ENCODE measurements at places on chromosomes 6 and 20. TPM values are rescaled to one million over a fixed set of nuclear protein-coding genes. Genes with fewer than 3 reads are reported as not detected.
A peak's percentile ranks its signal among the peaks of the same experiment; 100 is the strongest.

The PRRT1 gene
- total RNA-seq, result 0.40 TPM

The VGLL2 gene
- total RNA-seq, result not detected

The SEMG1 gene
- total RNA-seq, result not detected

The BTN1A1 gene
- not detected for total RNA-seq

The FAM184A gene
- total RNA-seq, result 0.76 TPM

The ASCC3 gene
- 32.2 TPM for total RNA-seq

The TULP4 gene
- 35.6 TPM for total RNA-seq

The PTGIS gene
- 2.9 TPM for total RNA-seq

- ATAC-seq, result no peak
Measured at GRCh38 chr6:168101590-168102314, 22.7 kb upstream of the FRMD1 start.

DNA sequence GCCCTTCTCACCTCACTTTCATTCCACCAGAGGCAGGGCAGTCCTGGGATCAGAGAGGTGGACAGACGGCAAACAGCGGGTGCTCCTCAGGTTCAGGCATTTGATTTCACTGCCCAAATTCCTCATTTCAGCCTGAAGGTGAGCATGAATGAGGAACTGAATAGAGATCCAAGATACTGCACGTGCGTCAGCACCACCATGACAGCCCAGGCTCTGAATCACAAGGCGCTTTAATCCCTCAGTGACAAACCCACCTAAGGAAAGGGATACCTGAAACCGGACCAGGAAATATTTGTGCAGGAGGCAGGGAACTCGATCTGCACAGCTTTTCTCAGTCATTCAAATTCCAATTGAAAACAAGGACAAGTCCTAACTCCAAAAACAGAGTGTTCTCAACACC lies 174.8 kb upstream of the HEY2 start:
- no peak for ATAC-seq

- no peak for ATAC-seq
Measured at GRCh38 chr6:13741365-13741764, 29.7 kb upstream of the RANBP9 start.

DNA sequence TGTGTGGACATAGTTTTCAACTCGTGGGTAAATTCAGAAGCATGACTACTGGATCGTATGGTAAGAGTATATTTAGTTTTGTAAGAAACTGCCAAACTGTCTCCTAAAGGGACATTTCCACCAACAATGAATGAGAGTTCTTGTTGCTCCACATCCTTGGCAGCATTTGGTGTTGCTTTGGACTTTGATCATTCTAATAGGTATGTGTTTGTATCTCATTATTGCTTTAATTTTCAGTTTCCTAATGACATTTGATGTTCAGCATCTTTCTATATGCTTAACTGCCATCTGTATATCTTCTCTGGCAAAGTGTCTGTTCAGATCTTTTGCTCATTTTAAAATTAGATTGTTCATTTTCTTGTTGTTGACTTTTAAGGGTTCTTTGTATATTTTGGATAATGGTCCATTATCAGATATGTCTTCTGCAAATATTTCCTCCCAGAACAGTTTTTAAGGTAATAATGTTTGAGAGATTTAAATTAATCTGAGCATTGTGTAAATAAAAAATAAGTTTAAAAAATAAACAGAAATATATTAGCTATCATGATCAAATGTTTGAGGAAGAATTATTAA lies 138.7 kb downstream of the CCDC170 start:
- ATAC-seq, result no peak

DNA sequence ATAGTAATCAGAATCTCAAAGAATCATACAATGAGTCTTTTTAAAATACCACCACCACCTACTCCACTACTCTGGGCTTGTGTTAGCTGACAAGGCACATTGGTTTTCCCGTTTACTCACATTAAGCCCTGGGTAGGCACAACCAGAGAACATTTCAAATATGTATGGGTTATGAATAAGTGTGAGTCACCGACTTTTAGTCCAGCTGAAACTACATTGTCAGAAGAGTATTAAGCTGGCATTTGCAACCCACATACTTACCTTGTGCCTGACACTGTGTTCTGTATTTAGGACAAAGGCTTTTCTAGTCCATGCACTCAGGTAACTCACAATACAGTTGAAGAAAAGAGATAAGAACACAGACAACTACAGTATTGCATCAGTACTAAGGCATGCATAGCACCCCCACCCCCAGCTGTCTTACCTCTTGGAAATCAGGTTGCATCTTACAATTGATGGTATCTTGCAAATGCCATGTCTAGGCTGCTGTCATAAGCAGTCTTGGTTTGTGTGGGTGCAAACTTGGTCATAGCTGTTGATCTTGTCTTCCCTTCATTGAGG lies 40.3 kb upstream of the AHI1 start:
- ATAC-seq, result peak; percentile 89

GRCh38 chr20:33522256-33522820 lies 32.4 kb downstream of the CBFA2T2 start:
- no peak for ATAC-seq

GRCh38 chr6:137881522-137881886 lies 14.4 kb downstream of the TNFAIP3 start:
- ATAC-seq, result no peak

DNA sequence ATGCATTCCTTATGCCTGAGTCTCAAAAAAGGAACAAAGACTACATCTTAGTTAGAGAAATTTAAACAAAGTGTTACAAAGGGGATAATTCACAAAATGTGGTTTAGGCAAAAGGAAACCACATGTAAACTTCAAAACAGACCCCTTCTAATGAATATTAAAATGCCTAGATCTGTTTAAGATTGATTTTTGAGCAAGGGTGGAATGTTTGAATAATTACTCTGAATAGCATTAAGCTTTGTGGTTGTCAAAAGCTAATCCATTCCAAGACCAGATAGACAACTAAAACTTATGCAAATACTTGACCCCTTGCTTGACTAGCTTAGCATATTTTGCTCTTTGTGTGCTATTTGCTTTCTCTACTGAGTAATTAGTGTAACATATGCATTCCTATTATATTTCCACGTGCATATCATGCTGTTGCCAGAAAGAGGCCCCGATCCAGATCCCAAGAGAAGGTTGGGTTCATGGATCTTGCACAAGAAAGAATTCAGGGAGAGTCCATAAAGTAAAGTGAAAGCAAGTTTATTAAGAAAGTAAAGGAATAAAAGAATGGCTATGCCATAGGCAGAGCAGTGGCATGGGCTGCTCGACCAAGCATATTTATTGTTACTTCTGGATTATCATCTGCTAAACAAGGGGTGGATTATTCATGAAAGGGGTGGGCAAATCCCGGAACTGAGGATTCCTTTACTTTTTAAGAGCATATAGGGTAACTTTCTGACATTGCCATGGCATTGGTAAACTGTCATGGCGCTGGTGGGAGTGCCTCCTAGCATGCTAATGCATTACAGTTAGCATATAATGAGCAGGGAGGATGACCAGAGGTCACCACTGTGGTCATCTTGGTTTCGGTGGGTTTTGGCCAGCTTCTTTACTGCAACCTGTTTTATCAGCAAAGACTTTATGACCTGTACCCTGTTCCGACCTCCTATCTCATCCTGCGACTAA lies 1193.4 kb upstream of the EYS start:
- ATAC-seq, result no peak

All from esophagus mucosa (tissue), 1 donor.